ENCODE measurements at places on chromosomes 11 and 22.

- DNase-seq: no peak
These were observed 113.2 kb downstream of the TMEM135 start for GRCh38 chr11:87150936-87151335.

DNA sequence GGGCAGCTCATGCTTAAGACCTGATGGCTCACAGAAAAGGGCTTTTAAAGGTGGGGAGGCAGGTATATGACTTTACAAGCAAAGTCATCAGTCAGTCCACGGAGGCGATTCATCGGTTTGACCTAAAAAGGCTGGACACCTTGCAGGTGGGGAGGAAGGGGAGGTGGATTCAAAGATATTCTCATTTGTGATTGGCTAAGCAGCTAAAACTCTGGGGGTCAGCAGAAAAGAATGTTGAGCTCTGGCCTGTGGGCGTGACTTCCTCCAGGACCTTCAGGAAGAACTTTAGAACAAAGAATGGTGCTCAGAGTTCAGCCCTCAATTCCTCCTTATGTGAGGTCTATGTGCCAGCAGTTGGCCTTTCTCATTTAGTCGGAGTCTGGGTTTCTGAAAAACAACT is 78.3 kb upstream of the LMO1 start:
- no peak for DNase-seq

DNA sequence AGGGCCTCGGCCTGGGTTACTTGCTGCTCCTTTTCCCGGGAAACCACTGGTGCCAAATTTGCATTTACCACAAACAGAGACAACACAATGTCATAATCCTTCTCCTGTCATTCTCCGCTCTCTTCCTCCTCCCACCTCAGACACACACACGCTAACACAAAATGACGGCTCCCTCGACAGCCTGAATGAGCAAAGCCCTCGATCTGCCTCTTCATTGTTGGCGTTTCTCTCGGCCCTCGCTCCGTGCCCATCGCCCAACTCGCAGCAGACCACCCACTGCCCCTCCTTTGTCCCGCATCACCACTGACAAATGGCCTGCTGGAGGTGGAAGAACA is 12.5 kb upstream of the TCF20 start:
- no peak for DNase-seq

- no peak for DNase-seq
These were observed 34.2 kb upstream of the LDLRAD3 start for GRCh38 chr11:35909511-35910265.

- DNase-seq: no peak
These were observed 22.9 kb downstream of the TUB start for GRCh38 chr11:8103909-8104308.

DNA sequence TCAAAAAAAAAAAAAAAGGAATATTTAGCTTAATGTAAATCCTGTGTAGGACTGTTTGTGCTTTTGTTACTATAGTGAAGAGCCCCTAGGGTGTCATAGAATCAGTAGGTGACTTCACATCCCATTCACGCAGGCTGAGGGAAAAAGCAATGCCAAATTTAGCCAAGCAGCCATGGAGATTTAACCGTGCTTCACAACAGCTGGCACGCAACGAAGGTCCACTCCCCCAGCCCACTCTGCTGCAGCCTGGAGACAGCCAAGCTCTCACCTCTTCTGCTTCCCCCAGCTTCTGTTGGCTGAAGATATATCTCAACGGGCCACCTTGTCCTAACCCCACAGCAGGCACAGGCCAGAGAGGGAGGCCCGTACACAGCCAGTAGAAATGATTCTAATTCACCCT is 78.8 kb upstream of the BID start:
- DNase-seq: no peak

- DNase-seq: peak; percentile 87
These were observed at the start of gene TRABD for GRCh38 chr22:50185375-50186087. TRABD (plus strand) TSS chr22:50185913; CDS start chr22:50193061, 7,148 bp downstream.

DNA sequence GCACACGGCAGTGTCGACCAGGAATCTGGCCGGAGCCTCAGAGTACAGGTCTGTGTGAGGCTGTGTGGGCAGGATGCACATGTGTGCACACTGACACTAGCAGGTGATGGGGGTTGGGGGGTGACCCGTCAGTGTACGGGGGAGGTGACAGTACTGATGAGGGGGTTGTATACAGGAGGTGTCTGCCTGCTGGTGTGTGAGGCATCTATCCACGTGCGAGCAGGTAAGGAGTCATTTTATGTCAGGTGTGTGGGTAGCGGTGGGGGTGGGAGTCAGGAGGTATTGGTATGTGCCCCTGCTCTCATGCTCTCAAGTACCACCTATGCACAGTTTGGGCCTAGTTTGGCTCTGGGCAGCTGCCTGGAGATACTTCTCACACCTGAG is 4.5 kb upstream of the PHRF1 start:
- no peak for DNase-seq

DNA sequence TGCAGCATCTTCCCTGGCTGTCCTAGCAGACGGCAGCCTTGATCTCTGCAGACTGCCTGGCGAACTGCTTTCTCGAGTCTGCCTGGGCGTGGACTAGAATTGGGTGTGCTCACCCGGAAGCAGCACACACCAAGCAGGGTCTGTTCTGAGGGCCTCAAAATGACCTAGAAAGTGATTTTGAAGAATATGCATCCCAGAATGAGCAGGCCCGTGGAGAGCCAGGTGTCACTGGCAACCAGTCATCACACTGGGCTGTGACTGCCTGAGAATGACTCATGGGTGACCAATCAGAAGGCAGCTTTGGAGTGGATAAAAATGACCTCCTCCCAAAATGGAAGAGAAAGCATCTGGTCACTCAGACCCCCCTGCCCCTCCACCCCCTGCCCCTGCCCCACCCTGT is 114.9 kb upstream of the NECTIN1 start:
- no peak for DNase-seq

DNA sequence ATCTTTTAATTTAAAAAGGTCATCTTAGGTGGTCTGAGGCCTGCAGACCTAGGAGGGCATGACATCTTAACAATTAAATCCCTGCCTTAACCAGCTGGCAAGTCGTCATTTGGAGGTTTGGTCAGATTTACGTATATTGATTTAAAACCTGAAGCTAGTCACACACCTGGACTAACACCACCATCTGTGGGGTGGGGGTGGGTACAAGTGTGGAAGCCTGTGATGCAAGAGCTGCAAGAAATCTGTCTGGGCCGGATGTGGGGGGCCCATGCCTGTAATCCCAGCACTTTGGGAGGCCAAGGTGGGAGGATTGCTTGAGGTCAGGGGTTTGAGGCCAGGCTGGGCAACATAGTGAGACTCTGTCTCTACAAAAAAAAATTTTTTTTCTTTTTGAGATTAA is 11.6 kb downstream of the CCDC87 start:
- DNase-seq: no peak

GRCh38 chr11:41323446-41323845 is 136.0 kb downstream of the LRRC4C start:
- no peak for DNase-seq

DNA sequence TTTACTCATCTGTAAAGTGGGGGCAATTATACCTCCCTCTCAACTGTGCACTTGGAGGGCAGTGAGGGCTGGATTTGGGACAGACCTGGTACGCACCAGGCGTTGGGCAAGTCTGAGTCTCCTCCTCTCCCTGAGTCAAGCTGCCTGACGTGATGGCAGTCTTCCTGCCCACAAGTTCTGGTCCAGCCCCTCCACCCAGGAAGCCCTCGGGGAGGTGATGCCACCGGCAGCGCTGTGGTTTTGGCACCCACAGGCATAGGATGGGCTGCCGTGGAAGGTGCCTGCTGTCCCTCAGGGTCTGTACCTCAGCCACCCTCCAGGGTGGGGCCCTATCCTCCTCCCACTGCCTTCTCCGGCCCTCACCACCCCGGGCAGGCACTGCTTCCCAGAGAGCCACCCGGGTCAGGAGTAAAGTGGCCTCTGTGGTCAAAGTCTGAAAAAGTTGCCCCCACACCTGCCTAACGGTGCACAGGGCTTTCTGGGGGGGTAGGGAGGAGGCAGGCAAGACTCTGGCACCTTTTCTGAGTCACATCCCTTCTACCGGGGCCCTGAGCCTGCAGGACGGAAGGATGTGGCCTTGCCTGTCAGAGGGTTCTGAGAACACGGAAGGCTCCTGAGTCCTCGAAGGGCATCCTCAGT is 6.5 kb upstream of the APOBEC3H start:
- DNase-seq: no peak

GRCh38 chr22:31068970-31069369 is 12.1 kb upstream of the SMTN start:
- no peak for DNase-seq

GRCh38 chr22:18980829-18981228 is 44.7 kb upstream of the PRODH start:
- DNase-seq: no peak

- DNase-seq: no peak
These were observed 10.1 kb downstream of the NAV2 start for GRCh38 chr11:19722702-19723101.

- DNase-seq: no peak
These were observed 95.4 kb downstream of the BCR start for GRCh38 chr22:23275751-23276150.

- no peak for DNase-seq
These were observed 192.8 kb upstream of the B3GAT1 start for GRCh38 chr11:134604886-134605285.

DNA sequence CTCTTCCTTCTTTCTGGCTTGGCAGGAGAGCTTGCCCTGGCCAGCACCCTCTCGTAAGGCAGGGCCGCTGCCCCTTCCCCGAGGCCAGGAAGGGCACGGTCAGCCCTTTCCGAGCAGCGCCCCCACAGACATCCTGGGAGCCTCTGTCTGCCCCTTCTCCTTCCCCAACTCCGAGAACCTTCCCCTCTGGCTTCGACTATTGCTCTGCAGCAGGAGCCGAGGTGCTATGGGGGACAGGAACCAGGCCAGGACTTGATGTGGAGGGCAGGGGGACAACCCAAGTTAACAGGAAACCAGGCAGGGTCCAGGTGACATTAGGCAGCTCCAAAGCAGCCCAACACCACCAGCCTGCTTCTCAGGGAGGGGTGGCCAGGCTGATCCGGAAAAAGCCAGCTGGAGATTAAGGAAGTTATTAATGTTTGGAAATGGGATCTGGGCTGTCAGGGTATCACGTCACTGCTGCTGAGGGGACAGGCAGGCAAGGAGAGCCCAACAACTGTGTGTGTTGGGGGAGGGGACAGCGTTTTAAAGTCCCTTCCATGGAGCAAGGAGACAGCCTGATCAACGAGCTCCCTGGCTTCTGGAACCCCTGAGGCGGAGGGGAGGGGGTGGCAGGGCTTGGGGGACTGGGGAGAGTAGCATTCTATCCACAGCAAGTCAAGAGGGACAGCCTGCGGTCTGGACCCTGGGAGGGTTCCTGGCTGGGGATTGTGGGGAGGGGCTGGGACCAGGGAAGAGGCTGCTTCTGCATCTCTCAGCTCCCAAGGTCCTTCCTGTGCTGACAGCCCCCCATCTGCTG is 27.3 kb downstream of the SYT7 start:
- no peak for DNase-seq

GRCh38 chr11:43555816-43556611 is 124.5 kb upstream of the HSD17B12 start:
- DNase-seq: no peak

DNA sequence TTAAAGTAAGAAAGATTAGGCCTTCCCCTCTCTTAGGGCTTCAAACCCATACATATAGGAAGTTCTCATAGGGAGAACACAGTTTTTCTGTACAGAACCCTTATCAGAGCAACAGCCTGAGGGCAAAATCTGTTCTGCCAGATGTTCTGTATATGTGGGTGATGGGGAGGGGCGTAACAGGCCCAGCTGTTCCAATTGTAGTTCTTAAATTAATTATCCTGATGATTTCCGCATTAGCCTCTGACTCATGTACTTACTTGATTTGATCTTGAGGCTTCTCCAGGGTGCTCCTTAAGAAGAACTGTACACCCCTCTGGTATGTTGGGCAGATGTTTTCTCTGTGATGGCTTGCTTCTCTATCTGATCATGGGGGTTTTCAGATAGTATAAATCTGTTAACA is 123.1 kb upstream of the C11orf87 start:
- DNase-seq: no peak

Measured in renal pelvis (tissue), 12 donors.